ENCODE measurements at places on chromosomes 7 and 10.

DNA sequence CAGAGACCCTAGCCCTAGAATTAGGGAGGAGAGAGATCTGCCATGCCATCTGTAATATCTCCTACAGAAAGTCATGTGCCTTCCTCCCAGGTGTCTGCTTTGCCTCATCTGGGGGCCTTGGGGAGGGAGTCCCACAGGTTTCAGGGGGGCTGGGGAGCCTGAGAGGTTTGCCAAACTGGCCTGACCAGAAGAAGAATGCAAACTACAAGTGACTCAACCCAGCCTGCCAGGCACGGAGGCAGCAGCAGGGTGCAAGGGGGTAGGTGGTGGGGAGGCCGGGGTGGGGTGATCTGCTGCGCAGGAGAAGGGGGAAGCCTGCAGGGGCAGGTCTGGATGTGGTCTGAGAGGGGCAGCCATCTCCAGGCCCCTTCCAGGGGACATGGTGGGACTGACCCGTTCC is 9.6 kb upstream of the TRIM8 start:
- no peak for DNase-seq

GRCh38 chr10:103470761-103471653 is 8.0 kb downstream of the CALHM3 start:
- DNase-seq, result peak; percentile 76

GRCh38 chr10:48199580-48200377 is 74.7 kb downstream of the FRMPD2 start:
- no peak for DNase-seq

GRCh38 chr10:33041783-33042437 is 83.9 kb upstream of the ITGB1 start:
- no peak for DNase-seq

DNA sequence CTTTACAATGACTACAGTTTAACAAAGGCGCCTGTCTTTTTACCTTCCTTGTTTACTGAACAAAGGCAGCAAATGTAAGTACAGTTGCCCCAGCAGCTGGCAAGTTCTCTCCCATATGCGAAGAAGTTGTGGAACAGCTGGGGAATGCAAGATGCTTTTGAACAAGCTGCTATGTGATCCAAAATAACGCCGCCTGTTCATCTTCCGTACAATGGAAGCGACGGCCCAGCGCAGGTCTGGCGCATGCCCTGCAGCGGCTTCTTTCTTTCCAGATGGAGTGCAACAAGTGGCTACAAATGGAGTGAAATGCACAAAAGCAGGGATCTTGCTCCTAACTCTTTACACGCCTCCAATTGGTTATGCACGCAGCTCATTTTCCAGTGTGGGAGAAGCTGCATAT is 97.0 kb upstream of the SVIL start:
- DNase-seq, result no peak

- DNase-seq, result no peak
Observed at GRCh38 chr10:86072413-86072812, 294.2 kb downstream of the GRID1 start.

DNA sequence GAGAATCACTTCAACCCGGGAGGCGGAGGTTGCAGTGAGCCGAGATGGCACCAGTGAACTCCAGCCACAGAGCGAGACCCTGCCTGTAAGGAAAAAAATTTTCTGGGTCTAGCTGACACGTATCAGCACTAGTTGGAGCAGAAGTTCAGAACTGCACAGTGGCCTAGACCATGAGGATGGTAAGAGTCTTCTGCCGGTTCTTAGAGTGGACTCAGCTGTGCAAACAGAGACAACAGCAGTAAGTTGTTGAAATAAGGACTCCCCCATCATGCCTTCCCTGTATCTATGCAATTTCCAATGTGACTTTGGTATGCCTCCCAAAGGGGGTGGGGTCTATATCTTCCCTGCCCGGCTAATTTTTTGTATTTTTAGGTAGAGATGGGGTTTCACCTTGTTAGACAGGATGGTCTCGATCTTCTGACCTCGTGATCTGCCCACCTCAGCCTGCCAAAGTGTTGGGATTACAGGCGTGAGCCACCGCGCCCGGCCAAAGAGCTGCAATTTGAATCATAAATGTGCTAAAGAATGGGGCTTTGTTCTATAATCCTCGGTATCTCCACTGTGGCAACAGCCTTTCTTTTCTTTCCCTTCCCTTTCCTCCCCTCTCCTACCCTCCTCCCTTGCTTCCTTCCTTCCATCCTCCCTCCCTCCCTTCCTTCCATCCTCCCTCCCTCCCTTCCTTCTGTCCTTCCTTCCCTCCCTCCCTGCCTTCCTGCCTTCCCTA is 14.5 kb upstream of the RNF216 start:
- DNase-seq, result no peak

DNA sequence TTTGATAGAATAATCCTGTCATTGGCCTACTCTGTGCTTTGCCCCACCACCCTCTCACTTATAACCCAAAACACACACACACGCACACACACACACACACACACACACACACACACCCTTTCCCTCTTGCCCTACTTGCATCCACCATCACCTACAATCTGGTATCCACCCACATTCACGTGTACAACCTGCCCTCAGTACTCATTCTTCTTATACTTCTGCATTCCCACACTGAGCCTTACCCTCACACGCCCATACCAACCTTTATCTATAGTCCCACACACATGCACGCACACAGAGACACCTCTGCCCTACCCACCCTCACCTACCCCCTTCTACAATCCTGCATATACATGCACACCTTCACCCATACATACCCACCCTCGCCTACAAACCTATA is 10.8 kb upstream of the SRI start:
- no peak for DNase-seq

GRCh38 chr7:33958104-33958503 is 52.8 kb downstream of the BMPER start:
- DNase-seq, result no peak

DNA sequence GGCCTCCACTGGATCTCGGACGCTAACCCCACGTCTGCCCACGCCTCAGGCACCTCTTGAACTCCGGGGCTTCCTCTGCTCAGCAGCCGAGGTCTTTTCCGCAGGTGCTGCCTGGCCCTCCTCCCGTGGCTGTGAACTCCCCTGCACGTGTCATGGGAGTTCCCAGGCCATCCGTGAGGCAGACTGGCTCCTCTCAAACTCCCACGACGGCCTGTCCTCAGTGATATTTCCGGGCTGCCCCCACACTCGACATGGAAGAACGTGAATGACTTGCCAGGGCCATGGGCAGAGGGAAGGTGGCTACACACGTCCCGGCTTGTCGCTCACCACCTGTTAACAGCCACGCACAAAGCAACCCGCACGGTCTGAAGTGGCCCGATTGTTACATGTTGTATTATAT is 110.9 kb downstream of the ADARB2 start:
- no peak for DNase-seq

- no peak for DNase-seq
Observed at GRCh38 chr10:36068542-36068941, 426.4 kb upstream of the FZD8 start.

DNA sequence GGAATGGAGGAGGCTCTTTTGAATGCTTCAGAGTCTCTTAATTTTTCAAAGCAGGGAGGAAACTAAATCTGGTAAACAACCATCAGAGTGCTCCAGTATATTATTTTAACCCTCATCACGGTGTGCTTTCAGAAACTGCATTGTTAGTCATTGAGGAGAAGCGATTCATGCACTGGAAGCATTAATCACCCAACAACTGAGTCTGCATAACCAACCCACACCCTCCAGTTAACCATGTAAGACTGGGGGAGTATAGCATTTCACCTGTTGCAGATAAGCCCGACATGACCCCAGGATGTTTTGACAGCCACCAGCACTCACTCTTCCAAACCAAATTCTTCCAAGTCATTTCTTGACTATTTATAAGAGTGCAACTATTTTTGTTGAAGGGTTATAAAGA is 257.6 kb downstream of the GATA3 start:
- no peak for DNase-seq

DNA sequence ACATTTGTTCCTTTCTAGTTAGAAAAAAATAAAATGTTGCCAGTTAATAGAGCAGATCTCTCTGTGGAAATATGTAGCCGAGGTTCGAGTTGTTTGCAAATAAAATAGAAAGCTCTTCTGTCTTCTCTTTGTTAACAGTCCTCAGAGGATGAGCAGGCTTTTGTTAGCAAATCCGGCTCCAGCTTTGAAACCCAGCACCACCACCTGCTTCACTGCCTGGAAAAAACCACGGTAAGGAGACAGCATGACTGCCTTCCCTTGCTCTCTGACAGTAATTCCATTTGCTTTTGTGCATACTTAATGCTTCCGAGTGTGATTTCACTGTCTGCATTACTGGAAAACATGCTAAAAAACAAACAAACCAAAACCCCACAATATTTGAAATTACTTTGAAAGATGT is 115.6 kb downstream of the TSPAN12 start:
- no peak for DNase-seq

GRCh38 chr10:118276204-118276603 is 65.9 kb downstream of the FAM204A start:
- DNase-seq, result no peak

DNA sequence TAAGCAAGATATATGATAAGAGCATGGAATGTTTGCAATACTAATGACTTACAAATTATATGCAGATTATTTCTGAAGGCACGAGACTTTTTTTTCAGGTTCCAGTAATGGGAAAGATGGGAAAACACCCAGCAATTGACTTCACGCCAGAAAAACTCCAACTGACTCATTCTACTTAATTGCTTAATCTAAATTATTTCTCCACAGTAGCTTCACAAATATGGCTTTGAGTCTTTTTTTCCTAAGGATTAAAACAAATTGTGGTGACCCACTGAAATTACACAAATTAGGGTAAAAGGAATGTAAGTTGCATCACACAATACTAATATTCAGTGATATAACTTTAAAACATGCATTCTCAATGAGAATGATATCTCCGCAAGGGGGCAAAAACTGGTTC is 138.7 kb downstream of the GNAI1 start:
- no peak for DNase-seq

- peak; percentile 72 for DNase-seq
Observed at GRCh38 chr10:24209432-24209771, 464 bp downstream of the KIAA1217 start.

DNA sequence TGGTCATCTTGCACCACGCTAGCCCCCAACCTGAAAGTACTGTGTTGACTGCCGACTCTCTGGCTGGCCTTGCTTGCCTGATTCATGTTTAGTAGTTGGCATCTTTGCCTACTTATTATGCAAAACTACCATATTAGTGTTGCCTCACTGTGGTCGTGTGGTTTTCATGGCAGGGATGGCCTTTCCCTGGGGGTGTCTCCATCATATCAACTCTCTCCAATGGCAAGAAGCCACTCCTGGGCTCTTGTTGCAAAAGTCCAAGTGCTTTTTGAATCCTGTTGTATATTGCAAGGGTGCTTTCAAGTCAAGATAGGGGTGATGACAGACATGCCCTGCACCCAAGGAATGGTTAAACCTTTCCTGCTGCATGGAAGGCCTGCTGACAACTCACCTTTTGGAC is 39.4 kb downstream of the ABLIM1 start:
- no peak for DNase-seq

DNA sequence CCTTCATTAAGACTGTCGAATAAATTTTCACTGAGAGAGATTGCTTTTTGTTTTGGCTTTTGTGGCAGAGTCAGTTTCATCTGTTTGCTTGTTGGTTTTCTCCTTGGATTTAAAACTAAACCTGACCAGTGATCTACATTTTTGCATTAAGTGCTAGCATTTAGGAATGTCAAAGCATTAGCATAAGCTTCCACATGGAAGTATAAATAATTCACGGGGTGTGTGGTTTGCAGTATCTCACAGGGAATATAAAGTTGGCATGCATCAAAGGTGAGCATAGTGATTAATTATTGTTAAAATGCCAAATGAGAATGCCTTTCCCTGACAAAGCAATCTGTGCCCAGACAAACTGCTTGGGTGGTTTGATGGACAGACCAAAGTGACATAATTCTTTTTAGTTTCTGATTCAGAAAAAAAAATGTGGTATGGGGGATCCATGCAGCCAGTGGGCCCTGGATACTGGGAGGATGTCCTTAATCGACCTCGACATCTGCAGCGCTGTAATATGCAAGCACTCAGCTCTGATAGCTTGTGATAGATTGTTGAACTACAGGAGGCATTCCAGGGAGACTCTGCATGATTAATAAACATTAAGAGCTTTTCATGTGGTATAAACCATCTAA is 339.3 kb upstream of the POM121L12 start:
- no peak for DNase-seq

DNA sequence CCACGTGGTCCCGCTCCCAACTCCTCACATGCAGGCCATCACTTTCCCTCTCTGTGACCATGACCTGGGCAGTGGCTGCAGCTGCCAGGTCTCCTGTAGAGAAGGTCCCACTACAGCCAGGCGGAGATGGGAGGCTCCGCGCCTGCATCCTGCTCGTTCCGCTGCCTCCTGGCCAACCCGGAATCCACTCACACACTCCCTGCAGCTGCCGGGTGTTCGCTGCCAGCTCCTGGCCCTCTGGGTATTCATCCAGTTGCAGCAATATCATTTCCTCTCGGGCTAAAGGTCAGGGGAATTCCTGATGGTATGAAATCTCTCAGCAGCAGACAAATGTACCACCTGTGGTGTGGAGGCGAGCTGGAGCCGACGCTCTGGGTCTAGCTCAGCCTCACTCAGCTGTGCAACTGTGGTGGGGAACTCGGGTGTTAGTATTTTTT is 65.7 kb downstream of the TLL2 start:
- DNase-seq, result no peak

DNA sequence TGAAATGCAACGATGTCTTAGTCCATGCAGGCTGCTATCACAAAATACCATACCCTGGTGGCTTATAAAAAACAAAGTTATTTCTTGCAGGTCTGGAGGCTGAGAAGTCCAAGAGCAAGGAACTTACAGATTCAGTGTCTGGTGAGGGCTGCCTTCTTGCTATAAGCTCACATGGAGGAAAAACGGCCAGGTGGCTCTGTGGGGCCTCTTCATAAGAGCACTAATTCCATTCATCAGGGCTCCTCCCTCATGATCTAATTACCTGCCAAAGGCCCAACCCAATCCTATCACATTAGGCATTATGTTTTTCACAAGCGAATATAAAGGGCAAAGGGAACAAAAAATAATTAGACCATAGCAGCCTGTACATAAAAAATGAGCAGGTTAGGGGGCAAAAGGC is 35.4 kb downstream of the PAPSS2 start:
- DNase-seq, result no peak
